CD4-positive, alpha-beta T cell treated with Interferon gamma for 1 hour (primary cell): ENCODE measurements at places on chromosomes 1 and 21.

DNA sequence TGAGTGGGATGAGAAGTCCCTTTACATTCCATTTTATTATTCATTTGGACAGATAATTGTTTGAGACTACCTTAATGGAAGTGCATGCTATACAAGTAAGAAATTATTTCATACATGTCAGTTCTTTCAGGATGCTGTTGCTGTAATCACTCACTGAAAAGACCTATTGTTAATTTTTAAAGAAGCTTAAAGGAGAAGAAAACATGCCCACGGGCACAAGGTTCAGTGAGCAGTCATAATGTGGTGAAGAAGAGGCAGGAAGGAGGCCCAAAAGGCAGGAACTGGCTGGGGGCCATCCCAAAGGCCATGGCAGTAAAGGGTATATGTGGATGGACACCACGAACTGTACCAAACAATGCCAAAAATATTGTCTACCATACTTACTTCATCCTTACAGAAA, 206.0 kb downstream of the LYPLAL1 start:
- no peak for DNase-seq

DNA sequence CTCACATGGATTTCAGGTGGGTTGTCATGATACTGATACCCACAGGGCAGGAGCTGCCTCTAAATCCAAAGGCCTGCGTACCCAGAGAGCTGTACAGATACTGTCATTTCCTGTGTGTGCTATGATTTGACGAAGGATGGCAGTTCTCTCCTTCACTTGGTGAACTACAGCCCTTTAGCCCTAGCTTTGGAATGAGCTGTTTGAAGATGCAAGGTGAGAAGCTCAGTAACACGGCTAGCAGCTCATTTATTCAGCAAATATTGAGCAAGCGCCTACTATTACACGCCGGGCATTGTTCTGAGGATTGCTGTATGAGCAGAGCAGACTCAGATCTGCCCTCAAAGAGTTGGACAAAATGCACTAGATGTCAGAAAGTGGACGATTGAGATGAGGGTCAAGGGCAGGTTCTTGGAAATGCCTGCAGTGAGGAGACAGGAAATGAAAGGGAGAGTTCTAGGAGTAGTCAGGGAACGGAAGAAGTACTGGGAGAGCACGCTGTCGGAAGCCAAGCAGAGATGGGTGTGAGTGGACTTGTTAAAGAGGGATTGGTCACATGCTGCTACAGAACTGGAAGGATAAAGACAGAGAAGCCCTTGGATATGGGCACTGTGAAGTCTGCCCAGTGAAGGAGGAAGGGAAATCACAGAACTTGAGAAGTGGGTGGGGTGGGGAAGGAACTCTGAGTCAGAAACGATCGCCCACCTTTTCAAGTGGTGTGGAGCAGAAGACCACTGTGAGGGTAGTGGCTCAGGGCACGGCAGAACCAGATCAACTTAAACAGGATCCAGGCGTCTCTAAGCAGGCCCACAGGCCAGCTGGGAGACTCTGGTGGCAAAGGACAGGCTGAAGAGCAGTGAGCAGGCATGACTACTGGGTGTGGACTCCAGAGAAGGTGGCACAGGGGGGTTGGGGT, 7.1 kb downstream of the PTGFRN start:
- no peak for DNase-seq

- DNase-seq = no peak
Measured at GRCh38 chr1:3334366-3334765, 120.1 kb upstream of the ARHGEF16 start.

GRCh38 chr1:116067566-116067890, 43.7 kb upstream of the MAB21L3 start:
- no peak for DNase-seq

DNA sequence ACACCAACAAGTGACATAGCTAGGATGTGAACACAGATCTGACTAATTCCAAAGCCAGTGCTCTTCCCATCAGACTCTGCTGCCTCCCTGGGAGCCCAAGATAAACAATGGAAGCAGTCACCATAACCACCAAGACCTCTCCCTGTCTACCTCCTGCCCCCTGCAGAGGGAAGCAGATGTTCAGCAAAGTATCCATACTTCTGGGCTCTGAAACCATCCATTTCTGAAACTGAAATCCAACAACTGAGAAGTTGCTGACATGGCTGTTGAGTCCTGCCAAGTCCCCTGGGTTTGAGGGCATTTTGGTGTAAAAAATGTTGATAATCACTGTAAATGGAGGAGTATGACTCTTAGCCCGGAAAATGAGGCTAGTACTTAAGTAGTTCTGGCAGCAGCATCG, 102.1 kb downstream of the TYW3 start:
- no peak for DNase-seq

DNA sequence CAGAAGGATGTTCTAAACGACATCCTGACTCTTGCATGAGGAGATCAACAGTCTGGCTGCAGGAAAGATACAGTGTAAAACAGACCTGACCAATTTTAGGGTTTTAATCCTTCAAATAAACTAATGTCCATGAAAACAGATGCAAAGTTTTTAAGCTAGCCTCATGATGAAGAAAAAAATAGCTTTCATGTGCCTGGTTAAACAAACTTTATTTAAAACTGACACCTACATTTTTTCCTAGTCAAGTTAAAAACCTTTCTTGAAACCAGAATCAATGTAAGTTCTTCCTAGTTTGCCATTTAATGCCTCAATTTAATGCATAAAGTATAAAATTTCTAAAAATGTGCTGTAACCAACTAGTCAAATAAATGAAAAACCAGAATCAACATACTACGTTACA, 2.9 kb downstream of the WDR26 start:
- no peak for DNase-seq

DNA sequence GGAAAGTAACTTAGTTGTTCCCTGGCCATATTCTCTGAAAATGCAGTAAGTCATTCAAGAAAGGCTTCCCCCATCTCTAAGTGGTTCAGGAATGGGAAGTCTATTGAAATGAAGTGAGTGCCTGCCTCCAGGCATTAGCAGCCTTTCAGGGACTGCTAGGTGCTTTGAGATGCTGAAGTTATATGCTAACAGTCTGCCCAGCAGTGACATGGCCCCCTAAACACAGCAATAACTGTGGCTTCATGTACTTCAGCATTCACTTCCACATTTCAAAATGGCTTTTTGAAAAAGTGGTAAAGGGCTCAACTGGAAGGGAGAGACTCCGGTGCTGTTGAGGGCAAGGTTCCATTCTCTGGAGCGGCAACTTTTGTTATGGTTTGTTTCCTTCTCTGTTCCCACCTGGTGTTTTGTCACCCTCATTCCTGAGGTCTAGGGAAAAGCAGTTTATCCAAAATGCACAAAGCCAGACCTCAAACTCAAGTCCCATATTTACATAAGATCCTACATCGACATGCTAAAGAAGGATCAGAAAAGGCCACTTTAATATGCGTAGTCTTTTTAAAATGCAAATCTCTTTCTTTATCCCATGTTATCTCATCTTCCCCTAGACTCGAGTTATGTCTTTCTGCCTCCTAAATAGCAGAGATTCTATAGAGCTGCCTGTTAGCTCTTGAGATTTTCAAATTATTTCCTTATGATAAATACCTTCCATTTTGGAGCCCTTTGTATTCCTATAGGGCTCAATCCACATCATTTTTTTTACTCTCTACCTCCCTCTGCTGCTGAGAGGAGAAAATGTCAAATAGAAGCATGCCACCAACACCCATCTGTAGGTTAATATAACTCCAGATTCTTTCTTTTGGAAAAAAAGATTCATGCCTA, 34.2 kb upstream of the LRRC8C start:
- no peak for DNase-seq

GRCh38 chr1:23456226-23456625, 27.8 kb downstream of the ASAP3 start:
- no peak for DNase-seq

GRCh38 chr1:102588536-102588935, 519.8 kb downstream of the COL11A1 start:
- no peak for DNase-seq
